ENCODE measurements at places on chromosomes 3 and 15.

DNA sequence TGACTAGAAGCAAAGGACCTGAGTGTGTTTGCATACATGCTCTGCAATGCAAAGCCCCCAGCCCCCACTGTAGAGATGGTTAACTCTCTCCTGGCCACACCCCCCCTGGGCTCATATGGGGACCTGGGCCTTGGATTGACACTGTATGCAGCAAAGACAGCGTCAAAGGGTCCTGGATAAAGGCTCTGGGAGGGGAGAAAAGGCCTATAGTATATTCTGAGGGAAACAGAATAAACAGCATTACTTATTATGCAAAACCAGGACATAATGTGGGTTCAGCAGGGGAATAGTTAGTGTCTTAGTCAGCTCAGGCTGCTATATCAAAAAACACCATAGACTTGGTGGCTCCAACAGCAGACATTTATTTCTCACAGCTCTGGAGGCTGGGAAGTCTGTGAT, 158.7 kb downstream of the APBA2 start:
- DNase-seq, result no peak
- H3K4me3 ChIP-seq, result no peak overlapping the region
- no peak overlapping the region for H3K27ac ChIP-seq
- no peaks in the 10 kb centered on the region for H3K27me3 ChIP-seq
- no peaks in the 10 kb centered on the region for H3K4me1 ChIP-seq
- no peaks in the 10 kb centered on the region for H3K36me3 ChIP-seq

GRCh38 chr3:167120828-167121227, 259.3 kb downstream of the ZBBX start:
- H3K36me3 ChIP-seq, result no peaks in the 10 kb centered on the region
- H3K4me1 ChIP-seq, result no peaks in the 10 kb centered on the region
- H3K27me3 ChIP-seq, result no peaks in the 10 kb centered on the region
- no peak for DNase-seq
- no peak overlapping the region for H3K27ac ChIP-seq
- H3K4me3 ChIP-seq, result no peak overlapping the region

- H3K27ac ChIP-seq, result no peak overlapping the region
- H3K4me3 ChIP-seq, result no peak overlapping the region
- no peaks in the 10 kb centered on the region for H3K4me1 ChIP-seq
- no peaks in the 10 kb centered on the region for H3K36me3 ChIP-seq
- DNase-seq, result no peak
Observed at GRCh38 chr3:194125442-194125841, 10.5 kb upstream of the HES1 start.

DNA sequence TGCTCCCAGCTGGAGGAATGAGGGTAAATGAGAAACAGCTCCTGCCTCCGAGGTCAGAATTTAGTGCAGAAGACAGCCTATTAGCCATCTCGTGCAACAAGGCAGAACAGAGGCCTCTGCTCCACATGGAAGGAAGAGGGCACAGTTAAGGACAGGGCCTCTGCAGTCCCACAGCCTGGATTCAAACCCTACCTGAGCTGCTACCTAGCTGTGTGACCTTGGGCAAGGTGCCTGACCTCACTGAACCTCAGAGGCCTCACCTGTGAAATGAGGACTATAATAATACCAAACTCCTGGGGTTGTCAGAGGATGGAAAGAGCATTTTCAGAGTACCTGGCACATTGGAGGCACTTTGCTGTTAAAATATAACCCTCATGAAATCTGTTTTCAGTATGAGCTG, 285.7 kb upstream of the CTNNB1 start:
- H3K27ac ChIP-seq, result no peak overlapping the region
- H3K4me1 ChIP-seq, result no peaks in the 10 kb centered on the region
- H3K4me3 ChIP-seq, result no peak overlapping the region
- DNase-seq, result no peak
- no peaks in the 10 kb centered on the region for H3K27me3 ChIP-seq

GRCh38 chr3:112074616-112075497, 11.3 kb upstream of the C3orf52 start:
- no peaks in the 10 kb centered on the region for H3K36me3 ChIP-seq
- H3K27ac ChIP-seq, result no peak overlapping the region
- peak; percentile 22 for DNase-seq
- H3K27me3 ChIP-seq, result no peaks in the 10 kb centered on the region

DNA sequence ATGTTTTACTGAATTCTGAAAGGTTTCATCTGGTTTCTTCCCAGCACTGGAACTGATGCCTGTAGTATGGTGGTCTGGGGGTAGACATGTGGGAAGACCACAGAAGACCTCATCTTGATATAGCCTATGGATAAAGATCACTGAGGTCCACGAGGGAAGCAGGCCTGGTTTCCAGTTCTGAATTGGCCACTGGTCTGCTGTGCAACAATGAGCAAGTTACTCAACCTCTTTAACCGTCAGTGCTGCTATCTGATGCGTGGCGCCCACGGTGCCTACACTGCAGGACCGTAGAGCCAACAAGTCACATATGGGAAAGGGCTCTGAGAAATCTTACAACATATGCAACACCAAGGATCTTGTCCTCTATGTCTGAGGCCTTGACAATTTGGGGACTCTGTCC, 13.3 kb downstream of the TLE3 start:
- DNase-seq, result no peak
- H3K36me3 ChIP-seq, result no peaks in the 10 kb centered on the region
- no peak overlapping the region for H3K27ac ChIP-seq
- H3K4me3 ChIP-seq, result no peak overlapping the region
- no peaks in the 10 kb centered on the region for H3K4me1 ChIP-seq
- H3K27me3 ChIP-seq, result no peaks in the 10 kb centered on the region

DNA sequence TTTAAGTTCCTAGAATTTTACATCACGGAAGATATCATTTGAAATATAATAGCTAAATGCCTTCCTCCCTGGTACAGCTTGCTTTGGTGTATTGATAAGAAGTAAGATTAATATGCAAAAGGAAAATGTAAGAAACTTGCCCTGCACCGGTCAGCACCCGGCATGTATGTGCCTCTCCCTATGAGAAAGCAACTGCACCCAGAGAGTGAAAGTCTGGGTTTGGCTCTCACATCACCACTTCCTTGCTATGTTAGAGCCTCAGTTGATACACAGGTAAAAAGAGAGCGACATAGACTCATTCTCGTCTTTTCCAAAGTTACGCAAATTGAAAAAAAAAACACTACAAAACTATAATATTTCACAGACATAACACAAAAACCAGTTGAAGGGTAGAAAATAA, 96.7 kb downstream of the FOXP1 start:
- no peak overlapping the region for H3K4me3 ChIP-seq
- DNase-seq, result no peak
- H3K27ac ChIP-seq, result no peak overlapping the region
- H3K27me3 ChIP-seq, result no peaks in the 10 kb centered on the region
- no peaks in the 10 kb centered on the region for H3K4me1 ChIP-seq

- peak overlapping the region; percentile 3 for H3K4me3 ChIP-seq
- H3K27ac ChIP-seq, result no peak overlapping the region
- H3K4me1 ChIP-seq, result no peaks in the 10 kb centered on the region
- no peaks in the 10 kb centered on the region for H3K27me3 ChIP-seq
Observed at GRCh38 chr15:99486371-99487336, 79.1 kb upstream of the MEF2A start.

GRCh38 chr3:155210736-155211135, 82.7 kb downstream of the STRIT1 start:
- H3K27me3 ChIP-seq, result no peaks in the 10 kb centered on the region
- H3K4me1 ChIP-seq, result no peaks in the 10 kb centered on the region
- no peak overlapping the region for H3K27ac ChIP-seq
- DNase-seq, result no peak
- H3K4me3 ChIP-seq, result no peak overlapping the region

DNA sequence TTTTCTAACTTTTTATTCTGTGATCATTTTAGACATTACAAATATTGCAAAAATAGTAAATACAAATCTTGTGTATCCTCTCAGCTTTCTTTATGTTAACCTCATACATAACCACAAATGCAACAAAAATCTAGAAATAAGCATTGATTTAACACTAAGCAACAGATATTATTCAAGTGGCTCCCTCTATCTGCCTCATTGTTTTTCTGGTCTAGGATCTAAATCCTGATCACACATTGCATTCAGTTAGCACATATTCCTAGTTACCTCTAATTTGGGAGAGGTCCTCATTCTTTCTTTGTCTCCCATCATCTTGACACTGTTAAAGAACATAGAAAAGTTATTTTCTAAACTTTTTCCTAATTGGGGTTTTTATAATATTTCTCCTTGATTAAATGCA, 1126.0 kb downstream of the ROBO2 start:
- H3K4me1 ChIP-seq, result no peaks in the 10 kb centered on the region
- H3K27ac ChIP-seq, result no peak overlapping the region
- no peak for DNase-seq
- H3K36me3 ChIP-seq, result no peaks in the 10 kb centered on the region

DNA sequence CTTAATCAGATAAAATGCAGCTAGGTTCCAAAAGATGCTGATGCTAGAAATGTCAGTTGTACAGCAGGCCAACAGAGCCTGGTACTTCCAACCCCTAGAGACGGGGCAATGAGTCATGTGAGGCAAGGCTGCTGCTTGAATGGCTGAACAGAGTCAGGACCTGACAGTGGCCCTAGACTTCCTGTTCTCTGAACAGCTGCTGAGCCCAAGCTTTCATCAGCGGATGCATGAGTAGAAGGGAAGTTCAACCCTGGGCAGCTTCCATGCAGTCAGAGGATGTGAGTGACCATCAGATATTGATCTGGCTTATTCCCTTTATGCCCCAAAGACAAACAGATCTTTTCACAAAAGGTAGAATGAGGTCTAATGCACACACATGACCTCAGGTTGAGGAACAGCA, 282.9 kb upstream of the COL8A1 start:
- H3K4me1 ChIP-seq, result no peaks in the 10 kb centered on the region
- H3K27ac ChIP-seq, result no peak overlapping the region
- no peaks in the 10 kb centered on the region for H3K27me3 ChIP-seq
- no peaks in the 10 kb centered on the region for H3K36me3 ChIP-seq

DNA sequence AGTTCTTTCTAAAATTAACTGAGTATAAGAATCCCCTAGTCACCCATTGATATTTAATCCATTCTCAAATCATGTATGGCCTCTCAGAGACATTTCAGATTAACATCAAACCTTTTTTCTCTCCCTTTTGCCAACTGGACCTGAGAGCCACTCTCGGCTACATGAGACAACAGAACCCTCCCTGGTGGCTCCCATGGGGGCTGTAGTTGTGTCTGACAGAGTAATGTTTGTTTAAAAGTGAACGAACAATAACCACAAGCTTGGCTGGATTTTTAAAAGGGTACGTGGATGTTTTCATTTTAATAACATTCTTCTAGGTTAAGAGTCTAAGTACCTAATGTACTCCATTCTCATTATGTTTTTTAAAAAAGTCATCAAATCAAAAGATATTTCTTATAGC, 37.1 kb downstream of the P3H2 start:
- H3K4me3 ChIP-seq, result no peak overlapping the region
- H3K27ac ChIP-seq, result no peak overlapping the region
- no peaks in the 10 kb centered on the region for H3K27me3 ChIP-seq
- DNase-seq, result no peak
- no peaks in the 10 kb centered on the region for H3K36me3 ChIP-seq

DNA sequence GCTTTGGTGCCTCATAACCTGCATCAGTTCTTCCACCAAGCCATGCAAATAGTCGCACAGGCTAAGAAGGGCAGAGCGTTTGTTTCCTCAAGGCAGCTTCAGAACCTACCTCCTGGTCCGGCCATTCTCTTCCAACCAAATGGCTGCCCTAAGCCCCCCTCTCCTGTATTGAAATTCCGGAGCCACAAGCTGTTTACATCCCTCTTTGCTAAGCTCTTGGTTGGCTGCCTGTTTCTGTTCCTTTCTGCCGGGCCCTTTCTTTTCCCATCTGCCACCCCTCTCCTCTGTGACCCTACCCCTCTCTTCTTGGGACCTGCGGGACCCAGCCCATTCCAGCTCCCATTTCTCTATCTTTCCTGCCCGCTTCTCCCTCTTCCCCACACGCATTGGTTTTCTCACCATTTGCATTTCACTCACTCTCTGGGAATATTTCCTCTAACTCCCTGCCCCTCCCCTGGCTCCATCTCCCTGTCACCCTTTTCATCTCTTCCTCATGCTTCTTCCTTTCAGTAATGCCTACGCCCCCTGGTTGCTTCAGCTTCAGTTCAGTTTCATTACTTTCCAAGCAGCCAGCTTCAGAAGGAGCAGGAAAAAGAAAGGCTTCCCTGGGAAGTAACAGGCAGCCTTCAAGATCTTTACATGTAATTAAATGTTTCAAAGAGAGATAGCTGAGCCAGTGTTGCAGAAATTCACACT, 113.5 kb downstream of the RAB11A start:
- no peaks in the 10 kb centered on the region for H3K4me1 ChIP-seq
- no peaks in the 10 kb centered on the region for H3K36me3 ChIP-seq
- no peak for DNase-seq
- H3K27ac ChIP-seq, result no peak overlapping the region
- H3K4me3 ChIP-seq, result no peak overlapping the region
- H3K27me3 ChIP-seq, result peaks cover 4% of the 10 kb centered on the region

DNA sequence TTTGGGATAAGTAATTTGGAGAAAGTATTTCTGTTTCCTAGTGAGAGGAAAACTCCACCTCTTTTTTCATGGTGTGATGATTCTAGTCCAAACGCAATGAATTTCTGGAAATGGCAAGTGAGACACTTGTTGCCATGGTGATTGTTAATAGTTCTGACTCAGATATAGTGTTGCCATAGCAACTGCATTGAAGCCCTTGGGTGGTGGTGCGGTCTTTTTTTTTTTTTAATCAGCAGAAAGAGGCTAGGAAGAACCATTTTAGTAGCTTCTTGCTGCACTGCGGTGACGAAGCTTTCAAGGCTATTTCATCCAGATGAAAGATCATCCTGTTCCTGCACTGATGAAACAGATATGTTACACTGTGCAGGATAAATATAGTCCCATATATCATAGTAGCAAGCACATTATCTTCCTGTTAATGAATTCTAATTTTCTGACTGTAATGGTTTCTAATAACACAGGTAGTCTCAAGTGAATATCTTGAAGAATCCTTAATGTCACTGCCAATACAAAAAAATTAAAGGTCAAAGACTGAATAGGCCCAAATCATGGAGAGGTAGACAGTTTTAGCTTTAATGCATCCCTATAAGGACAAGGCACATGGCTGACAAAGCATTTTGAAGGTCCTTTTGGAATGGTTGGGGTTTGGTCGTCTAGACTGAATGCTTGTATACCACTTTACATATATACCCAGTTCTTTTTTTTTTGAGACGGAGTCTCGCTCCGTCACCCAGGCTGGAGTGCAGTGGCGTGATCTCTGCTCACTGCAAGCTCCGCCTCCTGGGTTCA, 125.1 kb upstream of the ZBTB20 start:
- no peaks in the 10 kb centered on the region for H3K4me1 ChIP-seq
- H3K27me3 ChIP-seq, result no peaks in the 10 kb centered on the region
- no peak for DNase-seq
- no peak overlapping the region for H3K4me3 ChIP-seq

DNA sequence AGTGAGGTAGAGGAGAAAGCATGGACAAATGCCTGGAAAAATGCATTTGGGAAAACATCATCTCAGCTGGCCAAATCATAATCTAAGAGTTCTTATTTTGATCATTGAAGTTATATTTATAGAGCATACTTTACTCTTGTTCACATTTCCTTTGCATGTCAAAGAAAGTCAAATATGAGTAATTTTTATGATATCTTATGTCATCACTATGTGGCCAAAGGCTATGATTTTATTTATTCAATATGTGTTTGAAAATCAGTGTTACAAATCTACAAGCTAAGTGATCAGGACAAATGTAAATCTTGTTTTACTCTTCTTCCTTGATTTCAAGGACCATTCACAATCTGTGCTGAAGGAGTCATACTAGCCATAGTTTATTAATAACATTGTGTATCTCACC, 237.2 kb upstream of the DPH6 start:
- no peak overlapping the region for H3K4me3 ChIP-seq
- H3K36me3 ChIP-seq, result no peaks in the 10 kb centered on the region
- H3K27me3 ChIP-seq, result no peaks in the 10 kb centered on the region
- no peak for DNase-seq
- no peak overlapping the region for H3K27ac ChIP-seq
- H3K4me1 ChIP-seq, result no peaks in the 10 kb centered on the region

All from right lobe of liver (tissue), 6 donors.